ENCODE measurements at places on chromosomes 12 and 14.

DNA sequence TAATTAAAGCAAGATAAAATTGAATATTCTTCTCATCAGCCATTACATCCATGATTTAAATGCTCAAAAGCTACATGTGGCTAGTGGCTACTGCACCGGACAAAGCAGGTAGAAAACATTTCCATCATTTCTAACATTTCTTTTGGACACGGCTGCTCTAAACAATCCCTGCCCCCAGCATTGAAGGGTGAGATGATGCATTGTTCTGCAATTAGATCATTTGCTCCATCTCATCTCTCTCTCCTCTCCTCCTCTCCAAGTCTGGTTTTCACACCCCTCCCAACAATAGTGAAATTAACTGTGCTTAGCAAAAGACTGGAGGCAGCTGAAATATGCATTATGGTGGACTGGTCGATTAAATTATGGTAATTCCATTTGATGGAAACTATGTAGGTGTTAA, 288.5 kb downstream of the KSR2 start:
- no peak overlapping the region for H3K4me3 ChIP-seq
- DNase-seq: no peak
- H3K36me3 ChIP-seq: no peaks in the 10 kb centered on the region
- H3K27ac ChIP-seq: no peak overlapping the region
- no peaks in the 10 kb centered on the region for H3K4me1 ChIP-seq
- H3K27me3 ChIP-seq: peaks cover 16% of the 10 kb centered on the region

DNA sequence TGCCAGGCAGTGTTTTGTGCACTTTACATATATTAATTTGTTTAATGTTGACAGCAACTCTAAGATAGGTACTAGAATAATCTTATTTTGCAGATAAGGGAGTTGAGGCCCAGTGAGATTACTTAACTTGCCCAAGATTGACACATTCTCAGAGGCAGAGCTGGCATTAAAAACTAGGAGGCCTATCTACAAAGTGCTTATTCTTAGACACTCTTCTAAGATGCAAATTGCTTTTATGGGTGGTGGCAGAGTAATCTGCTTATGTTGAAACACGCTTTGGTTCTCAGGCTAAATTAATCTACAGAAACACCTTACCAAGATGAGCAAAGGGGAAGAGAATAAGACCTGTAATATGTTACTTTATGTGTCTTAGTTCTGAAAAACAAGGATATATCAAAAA, 7.2 kb downstream of the MGP start:
- DNase-seq: no peak
- no peak overlapping the region for H3K27ac ChIP-seq
- H3K4me3 ChIP-seq: no peak overlapping the region
- no peaks in the 10 kb centered on the region for H3K27me3 ChIP-seq

DNA sequence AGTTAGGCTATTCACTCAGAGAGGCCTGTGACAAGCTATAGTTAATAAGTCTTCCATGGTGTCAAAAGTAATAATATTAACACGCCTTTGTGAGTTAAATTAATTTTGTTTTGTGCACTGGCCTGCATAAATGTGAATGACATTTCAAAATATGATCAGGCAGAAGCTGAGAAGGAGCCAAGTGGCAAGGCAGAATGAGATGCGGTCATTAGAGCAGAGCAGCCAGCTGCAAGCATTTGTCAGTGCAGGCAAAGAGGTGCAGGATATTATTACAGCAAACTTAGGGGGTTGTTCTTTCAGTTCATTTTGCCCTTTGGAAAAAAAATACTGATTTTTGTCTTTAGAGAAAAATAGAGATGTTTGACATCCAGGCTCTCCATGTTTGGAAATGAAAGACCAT, 364.5 kb downstream of the PAWR start:
- no peak overlapping the region for H3K4me3 ChIP-seq
- no peaks in the 10 kb centered on the region for H3K36me3 ChIP-seq
- H3K4me1 ChIP-seq: peaks cover 20% of the 10 kb centered on the region

GRCh38 chr12:51868821-51869495, 18.9 kb upstream of the ANKRD33 start:
- H3K36me3 ChIP-seq: no peaks in the 10 kb centered on the region
- H3K27me3 ChIP-seq: no peaks in the 10 kb centered on the region
- H3K4me3 ChIP-seq: peak overlapping the region; percentile 22
- H3K4me1 ChIP-seq: peaks cover 32% of the 10 kb centered on the region
- H3K27ac ChIP-seq: no peak overlapping the region
- no peak for DNase-seq

DNA sequence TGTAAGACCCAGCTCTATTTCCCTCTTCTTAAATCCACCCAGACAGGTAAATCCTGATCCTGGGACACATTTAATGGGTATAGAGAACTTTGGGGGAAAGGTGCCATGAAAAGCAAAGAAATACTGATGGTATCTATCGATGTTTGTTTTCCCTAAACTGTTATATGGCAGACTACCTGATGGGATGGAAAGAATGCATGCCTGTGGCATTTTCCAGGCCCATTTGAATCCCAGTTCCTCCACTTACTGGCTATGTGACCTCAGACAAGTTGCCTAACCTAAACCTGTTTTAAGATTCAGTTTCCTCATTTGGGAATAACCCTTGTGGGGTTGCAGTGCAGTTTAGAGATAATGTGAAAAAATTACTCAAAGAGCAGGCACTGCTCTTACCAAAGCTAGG, 404.5 kb downstream of the FUT8 start:
- no peak overlapping the region for H3K27ac ChIP-seq
- no peaks in the 10 kb centered on the region for H3K27me3 ChIP-seq
- DNase-seq: no peak
- no peak overlapping the region for H3K4me3 ChIP-seq
- no peaks in the 10 kb centered on the region for H3K36me3 ChIP-seq

- DNase-seq: no peak
- no peak overlapping the region for H3K4me3 ChIP-seq
- no peaks in the 10 kb centered on the region for H3K36me3 ChIP-seq
- no peak overlapping the region for H3K27ac ChIP-seq
These were observed 621.2 kb upstream of the FBXO33 start for GRCh38 chr14:40053416-40053815.

GRCh38 chr12:92035477-92035876, 110.2 kb downstream of the BTG1 start:
- H3K4me3 ChIP-seq: peak overlapping the region; percentile 11
- no peaks in the 10 kb centered on the region for H3K36me3 ChIP-seq
- H3K27me3 ChIP-seq: no peaks in the 10 kb centered on the region
- H3K27ac ChIP-seq: no peak overlapping the region

- DNase-seq: no peak
- no peaks in the 10 kb centered on the region for H3K36me3 ChIP-seq
- no peak overlapping the region for H3K4me3 ChIP-seq
- H3K27me3 ChIP-seq: no peaks in the 10 kb centered on the region
- no peaks in the 10 kb centered on the region for H3K4me1 ChIP-seq
These were observed 60.3 kb downstream of the DACT1 start for GRCh38 chr14:58697930-58698642.

DNA sequence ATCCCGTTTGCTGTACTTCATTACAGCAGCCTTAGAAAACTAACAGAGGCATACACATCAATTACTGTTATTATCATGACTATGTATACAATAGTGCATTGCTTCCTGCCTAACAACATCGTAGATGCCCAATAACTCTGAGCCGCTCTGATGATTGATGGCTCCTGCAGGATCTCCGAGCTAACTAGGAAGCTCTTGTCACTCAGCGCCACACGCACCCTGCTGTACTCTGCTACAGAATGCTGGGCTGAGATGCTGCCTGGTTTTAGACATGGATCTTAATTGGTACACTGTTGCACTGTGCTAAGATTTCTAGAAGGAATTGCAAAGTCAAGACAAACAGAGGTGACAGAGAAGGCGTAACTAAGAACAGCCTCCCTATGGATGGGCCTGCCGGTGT, 169.3 kb downstream of the SLC15A4 start:
- H3K36me3 ChIP-seq: no peaks in the 10 kb centered on the region
- no peak for DNase-seq
- no peak overlapping the region for H3K4me3 ChIP-seq
- no peaks in the 10 kb centered on the region for H3K4me1 ChIP-seq

GRCh38 chr12:94710933-94711332, 60.6 kb upstream of the TMCC3 start:
- H3K4me3 ChIP-seq: no peak overlapping the region
- no peaks in the 10 kb centered on the region for H3K27me3 ChIP-seq
- peak; percentile 43 for DNase-seq
- no peaks in the 10 kb centered on the region for H3K36me3 ChIP-seq
- no peaks in the 10 kb centered on the region for H3K4me1 ChIP-seq
- no peak overlapping the region for H3K27ac ChIP-seq

- H3K4me3 ChIP-seq: no peak overlapping the region
- no peak overlapping the region for H3K27ac ChIP-seq
- DNase-seq: no peak
- H3K4me1 ChIP-seq: no peaks in the 10 kb centered on the region
- no peaks in the 10 kb centered on the region for H3K27me3 ChIP-seq
These were observed 238.8 kb downstream of the PPFIA2 start for GRCh38 chr12:81520064-81520945.

- H3K27ac ChIP-seq: no peak overlapping the region
- H3K4me3 ChIP-seq: no peak overlapping the region
- H3K4me1 ChIP-seq: peaks cover 19% of the 10 kb centered on the region
- no peak for DNase-seq
These were observed 36.9 kb downstream of the ATP2A2 start for GRCh38 chr12:110317911-110318310.

DNA sequence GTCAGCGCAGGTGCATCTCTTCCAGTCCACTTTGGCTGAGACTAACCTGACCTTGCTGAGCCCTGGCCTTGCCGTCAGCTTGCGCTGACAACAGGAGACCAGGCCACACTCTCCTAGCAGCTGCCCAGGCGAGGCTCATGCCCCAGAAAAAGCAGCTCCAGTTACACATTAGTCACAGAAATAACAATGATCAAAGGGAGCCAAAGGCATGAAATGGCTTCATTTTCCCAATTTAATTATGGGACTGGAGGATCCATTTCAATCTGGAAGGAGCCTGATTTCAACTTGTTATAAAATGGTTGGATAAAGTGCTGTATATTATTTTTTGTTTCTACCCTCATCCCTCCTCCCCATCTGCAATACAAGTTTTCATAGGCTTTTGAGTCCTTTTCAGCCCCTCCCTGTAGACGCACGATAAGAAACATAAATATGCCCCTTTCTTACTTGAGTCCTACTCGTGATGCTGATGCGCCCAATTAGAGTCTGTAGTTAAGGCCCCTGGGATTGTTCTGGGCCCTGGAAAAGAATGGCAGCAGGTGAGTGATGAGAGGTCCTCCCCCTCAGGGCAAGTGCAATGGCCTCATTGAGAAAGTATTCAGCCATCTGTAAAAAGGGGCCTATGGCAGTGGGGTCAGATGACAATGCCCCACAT, 376.0 kb downstream of the C12orf75 start:
- H3K27me3 ChIP-seq: no peaks in the 10 kb centered on the region
- H3K36me3 ChIP-seq: no peaks in the 10 kb centered on the region
- no peak overlapping the region for H3K4me3 ChIP-seq
- no peaks in the 10 kb centered on the region for H3K4me1 ChIP-seq
- DNase-seq: no peak
- no peak overlapping the region for H3K27ac ChIP-seq

All from A673 (cell line).